ENCODE measurements at places on chromosomes 4 and X.

DNA sequence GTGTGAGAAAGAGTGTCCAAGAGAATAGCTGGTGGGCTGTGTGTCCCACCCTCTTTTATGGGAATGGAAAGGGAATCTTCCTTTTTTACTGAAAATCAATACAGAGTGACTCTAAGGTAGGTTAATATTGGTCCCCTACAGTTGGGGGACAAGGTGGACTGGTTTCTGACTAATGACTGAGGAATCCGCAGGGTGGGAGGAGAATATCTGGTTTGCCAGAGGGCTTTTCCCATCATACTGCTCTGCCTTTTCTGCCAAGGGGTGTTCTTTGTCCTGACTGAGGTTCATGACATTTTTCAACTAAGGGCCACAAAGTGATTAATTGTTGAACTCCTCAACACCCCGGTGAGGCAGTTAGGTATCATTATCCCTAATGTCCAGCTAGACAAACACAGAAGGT is 261.6 kb downstream of the SPATA18 start:
- no peak for DNase-seq

DNA sequence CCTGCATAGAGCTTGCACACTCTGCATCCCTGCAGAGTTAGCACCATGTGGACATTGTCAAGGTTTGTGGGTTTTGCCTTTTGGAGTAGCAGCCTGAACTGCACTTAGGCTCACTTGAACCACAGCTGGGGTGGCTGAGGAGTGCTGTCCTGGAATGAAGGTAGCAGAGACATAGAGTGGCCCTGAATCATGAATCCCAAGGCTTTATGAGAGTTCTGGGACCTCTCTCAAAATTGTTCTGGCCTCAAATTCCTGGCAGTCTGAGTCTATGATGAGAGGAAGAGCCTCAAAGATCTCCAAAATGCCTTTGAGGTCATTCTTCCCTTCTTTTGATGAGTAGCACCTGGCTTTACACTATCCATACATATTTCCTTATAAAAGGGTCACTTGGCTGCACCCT is 37.1 kb upstream of the ADH1C start:
- no peak for DNase-seq

DNA sequence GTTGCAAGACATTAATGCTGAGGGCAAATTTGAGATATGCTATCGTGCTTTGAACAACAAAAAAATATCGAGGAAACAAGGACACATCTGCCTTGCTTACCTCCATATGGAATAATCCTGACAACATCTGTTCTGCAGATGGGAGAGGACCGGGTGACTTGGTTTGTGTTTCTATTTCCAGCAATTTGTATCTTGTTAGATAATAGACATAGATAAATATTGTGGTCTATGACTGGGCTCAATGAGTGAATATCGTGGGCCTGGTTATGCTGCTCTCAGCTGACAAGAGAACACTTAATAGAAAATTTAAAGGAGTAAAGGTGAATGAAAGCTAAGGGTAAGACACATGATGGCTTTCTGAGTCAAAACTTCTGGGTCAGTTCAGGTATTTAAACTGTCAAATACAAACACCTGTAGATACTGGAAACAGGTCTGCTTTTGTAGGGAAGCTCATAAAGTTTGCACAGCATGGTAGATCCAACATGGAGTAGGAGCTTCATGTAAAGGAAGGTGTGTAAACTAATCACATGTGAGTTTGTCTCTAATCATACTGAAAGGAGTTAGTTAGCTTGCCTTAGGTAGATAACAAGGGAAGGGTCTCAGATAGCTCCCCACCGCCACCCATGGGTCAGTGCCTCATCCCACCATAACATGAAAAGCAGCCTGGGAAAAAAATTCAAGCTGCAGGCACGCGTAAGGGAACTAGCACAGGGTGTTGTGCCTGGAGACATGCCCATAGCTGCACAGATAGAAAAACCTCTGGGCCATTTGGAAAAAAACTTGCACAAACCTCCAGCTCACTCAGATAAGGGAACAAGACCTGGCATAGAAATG is 904.1 kb upstream of the EPHA5 start:
- no peak for DNase-seq

DNA sequence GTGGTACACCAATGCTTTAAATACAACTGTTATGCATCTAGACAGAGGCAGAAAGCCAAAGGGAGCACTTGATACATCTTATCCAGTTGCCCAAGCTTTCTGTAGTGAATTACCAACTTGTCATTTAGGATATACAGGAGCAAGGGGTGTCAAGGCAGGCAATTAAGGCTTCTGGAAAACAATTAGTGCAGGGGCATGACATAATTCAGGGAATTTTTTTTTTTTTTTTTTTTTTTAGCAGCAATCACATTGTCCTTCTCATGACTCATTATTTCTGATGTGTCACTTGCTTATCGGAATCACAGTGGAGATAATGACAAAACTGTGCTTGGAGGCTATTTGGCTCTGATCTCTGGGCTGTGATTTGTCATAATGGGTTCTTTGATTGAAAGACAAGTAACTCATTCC is 259.5 kb downstream of the ARHGAP24 start:
- no peak for DNase-seq

DNA sequence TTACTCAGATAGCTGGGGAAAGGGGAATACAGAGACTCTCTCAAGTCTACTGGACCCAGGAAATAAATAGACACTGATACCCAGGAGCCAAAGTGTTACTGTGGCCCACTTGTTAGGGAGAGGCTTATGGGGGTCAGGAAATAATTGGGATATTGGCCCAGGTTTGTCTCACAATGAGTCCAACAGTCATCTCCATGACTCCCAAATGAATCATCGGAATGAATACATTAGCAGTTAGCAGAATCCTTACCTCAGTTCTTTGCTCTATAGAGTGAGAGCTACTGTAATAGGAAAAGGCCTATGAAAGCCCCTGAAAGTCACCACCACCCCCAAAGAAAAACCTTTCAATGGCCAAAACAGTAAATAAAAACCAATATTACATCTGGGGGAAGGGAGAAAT is 42.4 kb upstream of the ARHGEF6 start:
- DNase-seq, result no peak

DNA sequence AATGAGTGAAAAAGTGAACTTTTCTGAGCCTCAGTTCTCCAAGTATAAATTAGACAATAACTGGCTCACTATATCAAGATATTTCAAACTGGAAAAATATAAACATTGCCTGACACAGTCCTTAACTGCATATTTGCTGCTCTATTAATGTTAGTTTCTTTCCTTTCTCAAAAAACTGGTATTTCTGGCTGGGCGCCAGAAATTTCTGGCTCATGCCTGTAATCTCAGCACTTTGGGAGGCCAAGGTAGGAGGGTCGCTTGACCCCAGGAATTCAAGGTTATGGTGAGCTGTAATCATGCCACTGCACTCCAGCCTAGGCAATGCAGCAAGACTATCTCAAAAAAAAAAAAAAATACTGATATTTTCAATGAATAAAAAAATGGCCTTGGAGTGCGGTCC is 227.0 kb downstream of the MAGEB17 start:
- DNase-seq, result no peak

- DNase-seq, result no peak
Observed at GRCh38 chrX:49172280-49172780, 632 bp downstream of the PLP2 start.

- DNase-seq, result no peak
Observed at GRCh38 chr4:165191348-165191656, 16.1 kb upstream of the KLHL2 start.

GRCh38 chr4:22708961-22709360 is 16.2 kb downstream of the GBA3 start:
- no peak for DNase-seq

- no peak for DNase-seq
Observed at GRCh38 chr4:188892837-188893236, 753.6 kb downstream of the TRIML1 start.

- no peak for DNase-seq
Observed at GRCh38 chrX:20595928-20596575, 329.3 kb upstream of the RPS6KA3 start.

DNA sequence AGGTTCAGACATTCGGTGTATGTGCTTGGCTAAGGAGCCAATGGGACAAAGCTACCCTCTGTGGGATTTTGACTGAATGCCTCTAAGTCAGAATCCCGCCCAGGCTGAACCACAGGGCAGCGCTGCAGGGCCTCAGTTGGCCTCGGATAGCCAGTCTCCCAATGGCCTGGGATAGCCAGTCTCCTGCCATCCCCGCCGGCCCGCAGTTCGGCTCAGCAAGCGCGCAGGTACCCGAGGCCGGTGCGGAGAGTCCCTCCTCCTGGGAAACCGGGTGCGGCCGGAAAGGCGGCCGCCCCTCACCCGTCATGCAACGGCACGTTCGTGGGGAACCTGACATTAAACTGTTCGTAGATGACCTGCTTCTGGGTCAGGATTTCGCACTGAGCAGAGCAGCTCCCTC is 16.1 kb downstream of the PPEF2 start:
- no peak for DNase-seq

- no peak for DNase-seq
Observed at GRCh38 chr4:64780664-64781063, 371.4 kb upstream of the TECRL start.

DNA sequence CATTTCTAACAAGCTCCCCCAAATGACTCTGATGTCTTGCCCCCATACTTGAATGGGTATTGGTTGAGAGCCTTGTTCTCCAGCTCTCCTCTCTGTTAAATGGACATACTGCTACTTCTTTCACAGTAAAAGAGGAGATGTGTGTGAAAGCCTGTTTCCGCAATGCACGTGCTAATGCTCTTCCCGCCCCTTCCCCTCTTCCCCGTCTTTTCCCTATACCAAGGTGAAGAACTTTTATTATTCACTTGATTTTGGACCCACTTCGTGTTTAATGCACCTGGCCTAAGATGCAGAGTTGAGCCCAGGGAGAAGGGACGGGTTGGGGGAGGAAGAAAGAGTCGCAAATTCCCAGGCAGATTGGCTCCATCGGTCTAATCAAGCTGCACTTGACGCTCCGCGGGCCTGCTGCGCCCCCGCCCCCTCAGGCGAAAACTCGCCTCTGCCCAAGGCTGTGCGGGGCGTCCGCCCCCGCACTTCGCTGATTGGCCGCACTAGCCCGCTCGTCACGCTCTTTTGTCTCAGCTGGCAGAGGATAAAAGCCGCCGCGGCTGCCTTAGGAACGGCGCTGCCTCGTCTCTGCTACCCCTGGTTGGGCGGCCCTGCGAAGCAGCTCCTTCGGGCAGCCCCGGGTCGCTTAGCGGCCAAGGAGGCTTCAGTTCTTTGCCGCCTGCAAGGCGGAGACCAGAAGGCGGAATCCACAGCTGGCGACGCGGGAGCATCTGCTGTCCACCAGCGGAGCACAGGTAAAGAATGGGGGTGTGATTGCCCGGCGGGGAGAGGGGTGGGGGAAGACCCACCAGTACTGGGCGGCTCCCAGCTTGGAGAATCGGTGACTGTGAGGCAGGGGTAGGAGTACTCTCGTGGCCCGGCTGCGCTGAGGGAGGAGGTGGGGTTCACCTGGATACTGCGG is at the start of gene ZCCHC12:
Gene ZCCHC12 (plus strand): TSS at position 562 of the 910 bp plus-strand sequence. CDS start 1,421 bp downstream, outside the sequence.
- DNase-seq, result peak; percentile 71

- DNase-seq, result no peak
Observed at GRCh38 chr4:169152098-169152497, 118.7 kb downstream of the SH3RF1 start.

DNA sequence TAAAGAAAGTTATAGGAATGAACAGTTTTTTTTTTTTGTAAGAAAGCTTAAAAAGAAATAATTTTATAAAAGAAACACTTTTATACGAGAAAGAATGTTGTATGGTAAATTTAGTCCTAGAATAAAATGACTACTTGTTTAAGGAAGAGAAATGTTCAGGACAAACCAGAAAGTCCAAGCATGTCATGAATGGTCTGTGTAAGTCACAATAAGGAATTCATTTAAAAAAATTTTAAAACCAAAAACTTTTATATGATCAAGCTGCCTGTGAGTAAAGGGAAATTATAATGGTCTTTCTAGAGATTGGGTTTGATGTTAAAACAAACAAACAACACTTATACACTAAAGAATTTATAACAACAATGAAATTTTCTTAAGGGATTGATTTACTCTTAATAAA is 858.9 kb upstream of the PCDH7 start:
- DNase-seq, result no peak

- peak; percentile 7 for DNase-seq
Observed at GRCh38 chrX:118974088-118974907, at the start of gene LONRF3. Gene LONRF3 (plus strand): TSS chrX:118974618. CDS start chrX:118974781, 163 bp downstream.

- DNase-seq, result no peak
Observed at GRCh38 chrX:21972046-21972445, 31.5 kb downstream of the SMS start.

DNA sequence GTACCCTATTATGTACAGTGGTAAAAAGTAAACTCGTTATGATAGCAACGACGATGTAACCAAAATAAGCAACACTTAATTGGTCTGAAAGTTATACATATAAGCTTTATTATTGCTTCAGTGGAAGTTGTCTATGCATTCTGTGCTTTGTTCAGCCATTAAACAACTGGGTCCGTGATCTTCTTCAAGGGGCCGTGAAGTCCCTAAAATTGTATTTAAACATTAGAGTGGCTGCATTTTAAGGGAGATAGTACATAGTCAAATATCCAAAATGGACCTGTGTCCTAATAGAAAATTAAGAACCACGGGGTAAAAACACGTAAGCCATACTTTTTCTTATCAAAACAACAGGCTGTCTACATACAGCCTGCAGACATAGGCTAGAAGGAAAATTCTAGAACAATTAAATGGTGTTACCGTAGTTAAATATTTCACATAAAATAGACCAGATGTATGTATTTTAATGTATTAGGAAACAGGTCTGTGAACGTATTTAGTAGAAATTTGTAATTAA is 2.1 kb downstream of the GUCY1A1 start:
- DNase-seq, result no peak

GRCh38 chr4:54218736-54219135 is 10.4 kb upstream of the PDGFRA start:
- DNase-seq, result no peak

GRCh38 chr4:54843106-54843505 is 185.3 kb downstream of the KIT start:
- no peak for DNase-seq

DNA sequence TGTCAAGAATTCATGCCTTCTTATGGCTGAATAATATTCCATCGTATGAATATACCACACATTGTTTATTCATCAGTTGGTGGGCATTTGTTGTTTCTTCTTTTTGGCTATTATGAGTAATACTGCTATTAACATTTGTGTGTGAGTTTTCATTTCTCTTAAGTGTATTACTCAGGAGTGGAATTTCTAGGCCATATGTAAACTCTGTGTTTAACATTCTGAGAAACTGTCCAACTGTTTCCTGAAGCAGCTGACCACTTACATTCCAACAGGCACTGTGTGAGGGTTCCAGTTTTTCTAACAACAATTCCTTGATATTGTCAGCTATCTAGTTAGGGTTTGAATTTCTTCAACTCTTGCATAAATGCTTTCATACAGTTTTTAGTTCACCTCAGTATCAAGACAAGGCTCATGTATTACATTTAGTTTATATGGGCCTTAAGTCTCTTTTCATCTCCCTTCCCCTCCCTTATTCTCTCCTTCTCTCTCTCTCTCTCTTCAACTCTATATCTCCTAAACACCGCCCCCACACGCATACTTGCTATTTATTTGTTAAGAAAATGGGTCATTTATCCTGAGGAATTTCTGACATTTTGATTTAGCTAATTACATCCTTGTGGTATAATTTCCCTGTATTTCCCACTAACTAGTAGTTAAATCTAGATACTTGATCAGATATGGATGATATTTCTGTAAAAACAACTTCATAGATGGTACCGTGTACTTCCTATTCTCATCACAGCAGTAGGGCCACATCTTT is 77.4 kb downstream of the WDR19 start:
- DNase-seq, result no peak

- no peak for DNase-seq
Observed at GRCh38 chr4:86243750-86244149, 116.1 kb downstream of the MAPK10 start.

- DNase-seq, result no peak
Observed at GRCh38 chr4:65508168-65508567, 162.1 kb downstream of the EPHA5 start.

Measured in WERI-Rb-1 (cell line).